ENCODE measurements at places on chromosomes 7 and 10.

- no peak overlapping the region for H3K4me3 ChIP-seq
- H3K27ac ChIP-seq: no peak overlapping the region
- no peaks in the 10 kb centered on the region for H3K27me3 ChIP-seq
These were observed 464.3 kb upstream of the ADARB2 start for GRCh38 chr10:2201534-2202099.

GRCh38 chr10:8874972-8875371 lies 820.5 kb downstream of the GATA3 start:
- H3K27me3 ChIP-seq: no peaks in the 10 kb centered on the region
- DNase-seq: no peak
- H3K4me1 ChIP-seq: no peaks in the 10 kb centered on the region

DNA sequence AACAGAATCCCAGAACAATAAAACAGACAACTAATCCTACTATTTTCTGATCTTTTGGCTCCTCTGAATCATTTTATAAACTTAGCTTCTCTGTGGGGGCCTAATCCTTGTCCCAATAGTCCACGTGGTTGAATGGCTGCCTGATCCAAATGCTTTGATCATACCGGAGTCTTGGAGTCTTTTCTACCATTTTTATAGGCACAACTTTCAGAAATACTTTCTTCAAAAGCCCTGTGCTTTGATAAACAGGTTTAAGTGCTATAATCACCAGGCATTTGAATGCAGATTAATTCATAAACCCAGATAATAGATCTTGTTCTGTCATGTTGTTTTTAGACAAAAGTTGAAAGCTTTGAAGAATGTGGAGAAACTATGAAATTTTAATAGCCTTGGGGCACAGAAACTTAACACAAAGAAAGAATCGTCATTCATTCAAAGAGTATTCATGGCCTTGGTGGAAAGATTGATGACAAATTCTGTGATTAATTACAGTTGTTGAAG lies 163.7 kb downstream of the AHR start:
- DNase-seq: no peak
- H3K36me3 ChIP-seq: peaks cover 9% of the 10 kb centered on the region
- H3K27ac ChIP-seq: no peak overlapping the region

GRCh38 chr10:102960157-102960556 lies 42.1 kb downstream of the CNNM2 start:
- DNase-seq: no peak
- H3K36me3 ChIP-seq: no peaks in the 10 kb centered on the region
- H3K27me3 ChIP-seq: no peaks in the 10 kb centered on the region
- no peak overlapping the region for H3K4me3 ChIP-seq

GRCh38 chr10:29616542-29616941 lies 18.2 kb downstream of the SVIL start:
- no peak for DNase-seq
- H3K27ac ChIP-seq: no peak overlapping the region
- peaks cover 7% of the 10 kb centered on the region for H3K36me3 ChIP-seq
- peaks cover 52% of the 10 kb centered on the region for H3K4me1 ChIP-seq
- H3K27me3 ChIP-seq: no peaks in the 10 kb centered on the region
- H3K4me3 ChIP-seq: no peak overlapping the region

DNA sequence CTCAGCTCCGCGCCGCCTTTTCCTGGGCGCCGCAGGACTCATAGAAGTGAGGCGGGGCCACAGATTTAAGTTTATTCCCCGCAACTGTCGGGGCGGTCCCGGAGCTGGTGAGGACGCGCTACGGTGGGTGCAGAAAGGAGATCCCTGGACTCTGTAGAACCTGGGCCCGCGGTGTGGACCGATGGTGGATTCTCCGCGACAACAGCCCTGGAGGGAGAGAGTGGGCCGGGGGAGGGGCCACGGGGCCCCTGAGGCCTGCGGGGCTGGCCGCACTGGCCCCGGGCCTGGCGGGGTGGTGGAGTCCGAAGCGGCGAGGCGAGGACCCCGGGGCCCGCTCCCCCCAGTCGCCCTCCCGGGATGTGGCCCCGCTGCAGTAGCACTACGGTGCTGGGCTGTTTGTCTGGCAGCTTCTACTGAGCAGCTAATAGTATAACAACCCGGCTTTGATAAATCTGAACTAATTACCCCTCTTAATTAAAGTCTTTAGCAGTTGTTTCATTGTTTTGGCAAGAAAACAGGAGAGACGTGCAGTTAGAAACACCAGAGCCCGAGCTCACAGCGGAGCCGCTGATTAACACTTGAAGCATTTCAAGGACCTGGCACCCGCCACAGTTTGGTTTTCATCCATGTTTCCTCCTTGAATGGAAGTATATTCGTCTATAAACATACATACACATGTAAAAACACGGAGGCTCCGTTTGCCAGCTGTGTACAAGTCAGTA lies 4.2 kb downstream of the FEZF1 start:
- H3K27me3 ChIP-seq: peaks cover 81% of the 10 kb centered on the region
- H3K36me3 ChIP-seq: no peaks in the 10 kb centered on the region
- no peak for DNase-seq
- no peak overlapping the region for H3K4me3 ChIP-seq
- no peak overlapping the region for H3K27ac ChIP-seq

- no peak overlapping the region for H3K27ac ChIP-seq
- H3K36me3 ChIP-seq: peaks cover 21% of the 10 kb centered on the region
- H3K27me3 ChIP-seq: no peaks in the 10 kb centered on the region
- no peak for DNase-seq
- no peak overlapping the region for H3K4me3 ChIP-seq
- no peaks in the 10 kb centered on the region for H3K4me1 ChIP-seq
These were observed 19.2 kb downstream of the ARMC10 start for GRCh38 chr7:103094102-103094501.

DNA sequence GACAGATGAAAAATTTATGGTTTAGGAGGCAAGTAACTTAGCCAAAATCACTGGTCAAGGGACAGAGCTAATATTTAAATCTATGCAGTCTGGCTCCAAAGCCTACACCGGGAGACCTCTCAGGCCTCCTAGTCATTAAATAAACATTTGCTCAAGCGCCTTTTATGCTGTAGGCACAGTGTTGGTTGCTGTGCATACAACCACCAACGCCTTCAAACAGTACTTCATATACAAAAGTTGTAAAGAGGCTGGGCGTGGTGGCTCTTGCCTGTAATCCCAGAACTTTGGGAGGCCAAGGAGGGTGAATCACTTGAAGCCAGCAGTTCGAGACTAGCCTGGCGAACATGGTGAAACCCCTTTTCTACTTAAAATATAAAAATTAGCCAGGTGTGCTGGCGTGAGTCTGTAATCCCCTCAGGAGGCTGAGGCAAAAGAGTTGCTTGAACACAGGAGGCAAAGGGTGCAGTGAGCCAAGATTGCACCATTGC lies 159.8 kb downstream of the MAGI2 start:
- H3K27me3 ChIP-seq: no peaks in the 10 kb centered on the region
- no peaks in the 10 kb centered on the region for H3K36me3 ChIP-seq
- peaks cover 24% of the 10 kb centered on the region for H3K4me1 ChIP-seq
- no peak overlapping the region for H3K4me3 ChIP-seq
- DNase-seq: no peak

DNA sequence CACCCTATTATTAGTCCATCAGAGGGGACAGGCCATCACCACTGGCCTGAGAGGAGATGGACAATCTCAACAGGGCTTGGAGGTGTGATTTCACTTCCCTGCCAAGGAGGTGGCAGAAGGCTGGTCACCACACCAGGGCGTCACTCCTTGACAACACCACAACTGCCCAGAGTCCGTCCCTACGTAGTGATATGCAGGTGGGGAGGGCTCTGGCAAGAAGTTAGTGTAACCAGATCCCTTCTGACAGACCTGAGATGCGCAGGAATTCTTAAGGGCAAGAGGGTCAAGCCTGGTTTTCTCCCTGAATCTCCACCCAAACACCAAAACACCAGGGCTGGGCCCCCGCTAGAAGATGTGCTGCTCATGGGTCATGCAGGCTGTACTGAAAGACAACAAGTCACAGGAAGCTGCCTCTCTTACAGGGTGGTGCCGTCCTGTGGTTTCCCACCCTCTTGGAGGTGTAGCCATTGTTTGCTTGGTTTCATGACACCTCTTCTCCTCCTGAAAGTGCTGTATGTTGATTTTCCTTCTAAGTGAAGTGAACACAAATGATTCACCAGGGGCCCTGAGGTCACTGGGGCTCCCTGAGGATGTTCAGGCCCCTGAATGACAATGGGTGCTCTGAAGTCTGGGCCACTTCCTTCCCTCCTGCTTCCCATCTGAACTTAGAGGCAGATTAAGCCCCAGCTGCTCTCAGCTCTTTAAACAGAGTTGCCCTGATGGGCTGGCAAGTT lies 27.1 kb downstream of the ATXN7L1 start:
- H3K36me3 ChIP-seq: peaks cover 7% of the 10 kb centered on the region
- DNase-seq: no peak
- H3K27me3 ChIP-seq: no peaks in the 10 kb centered on the region
- H3K4me1 ChIP-seq: peaks cover 14% of the 10 kb centered on the region

GRCh38 chr7:50336894-50337703 lies 32.6 kb downstream of the IKZF1 start:
- DNase-seq: no peak
- no peaks in the 10 kb centered on the region for H3K36me3 ChIP-seq
- no peaks in the 10 kb centered on the region for H3K4me1 ChIP-seq
- no peak overlapping the region for H3K4me3 ChIP-seq

- H3K27ac ChIP-seq: no peak overlapping the region
- no peaks in the 10 kb centered on the region for H3K4me1 ChIP-seq
- H3K4me3 ChIP-seq: no peak overlapping the region
- no peaks in the 10 kb centered on the region for H3K36me3 ChIP-seq
These were observed 49.9 kb upstream of the MGMT start for GRCh38 chr10:129416956-129417765.

DNA sequence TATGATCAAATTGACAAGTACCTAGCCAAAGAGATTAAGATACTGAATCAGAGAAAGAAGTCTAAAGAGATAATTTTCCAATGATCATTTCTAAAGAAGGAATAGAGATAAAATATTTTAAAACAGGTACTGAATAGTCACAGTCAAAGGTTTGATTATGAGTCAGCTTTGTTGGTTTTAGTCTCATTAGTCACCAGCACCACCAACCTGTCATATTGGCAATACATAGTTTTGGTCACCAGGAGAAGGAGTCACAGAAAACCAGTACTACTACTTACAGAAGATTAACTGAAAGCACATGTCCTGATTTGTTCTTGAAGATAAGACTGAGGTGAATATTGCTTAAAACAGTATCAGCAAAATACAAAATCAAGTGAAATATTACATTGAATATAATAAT lies 34.6 kb downstream of the ZEB1 start:
- DNase-seq: no peak
- no peaks in the 10 kb centered on the region for H3K27me3 ChIP-seq
- no peak overlapping the region for H3K27ac ChIP-seq
- H3K4me1 ChIP-seq: peaks cover 18% of the 10 kb centered on the region
- no peak overlapping the region for H3K4me3 ChIP-seq

DNA sequence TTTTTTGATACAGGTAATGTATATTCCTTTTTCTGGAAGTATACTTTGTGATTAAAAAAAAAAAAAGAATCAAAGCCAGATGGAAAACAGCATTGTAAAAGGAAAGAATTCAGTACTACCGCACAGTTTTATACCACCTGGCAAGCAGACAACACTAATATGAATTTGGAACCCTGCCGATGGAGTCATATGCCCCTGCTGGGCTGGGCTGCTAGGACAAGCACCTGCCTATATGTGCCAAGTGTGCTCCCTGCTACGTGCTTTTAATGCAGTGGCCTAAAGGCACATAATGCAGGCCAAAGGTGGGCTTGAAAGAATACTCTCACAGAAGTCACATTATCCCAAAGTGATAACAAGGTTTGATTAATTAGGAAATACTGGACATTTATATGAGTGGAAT lies 29.8 kb upstream of the WAC start:
- no peak overlapping the region for H3K4me3 ChIP-seq
- no peak overlapping the region for H3K27ac ChIP-seq
- DNase-seq: no peak
- H3K36me3 ChIP-seq: no peaks in the 10 kb centered on the region
- peaks cover 17% of the 10 kb centered on the region for H3K27me3 ChIP-seq

- no peaks in the 10 kb centered on the region for H3K27me3 ChIP-seq
- peak overlapping the region; percentile 81 for H3K27ac ChIP-seq
- H3K36me3 ChIP-seq: peaks cover 22% of the 10 kb centered on the region
- DNase-seq: no peak
These were observed 121.4 kb downstream of the TCF7L2 start for GRCh38 chr10:113071446-113071845.

DNA sequence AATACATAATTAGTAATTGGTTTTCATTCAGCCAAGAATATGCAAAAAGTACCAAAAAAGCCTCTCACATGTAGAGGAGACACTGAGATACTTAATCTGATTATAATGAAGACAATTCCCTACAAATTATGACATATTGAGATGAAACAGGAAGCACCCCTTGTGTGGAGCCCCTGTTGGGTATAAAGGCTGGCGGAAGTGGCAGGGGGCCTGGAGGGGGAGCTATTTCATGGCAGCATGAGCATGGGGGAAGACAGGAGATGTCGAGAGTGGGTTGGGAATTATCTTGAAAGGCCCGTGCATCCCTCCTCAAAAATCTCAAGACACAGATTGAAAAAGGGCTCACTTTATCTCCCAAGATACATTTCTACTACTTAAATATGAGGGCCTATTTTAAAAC lies 96.9 kb downstream of the PIP4K2A start:
- peak overlapping the region; percentile 19 for H3K27ac ChIP-seq
- no peak for DNase-seq
- H3K27me3 ChIP-seq: no peaks in the 10 kb centered on the region
- H3K36me3 ChIP-seq: peaks cover 7% of the 10 kb centered on the region

- no peak overlapping the region for H3K27ac ChIP-seq
- DNase-seq: no peak
- H3K4me3 ChIP-seq: no peak overlapping the region
- H3K27me3 ChIP-seq: peaks cover 20% of the 10 kb centered on the region
- H3K36me3 ChIP-seq: no peaks in the 10 kb centered on the region
These were observed 22.7 kb upstream of the ADCYAP1R1 start for GRCh38 chr7:31029251-31030042.

DNA sequence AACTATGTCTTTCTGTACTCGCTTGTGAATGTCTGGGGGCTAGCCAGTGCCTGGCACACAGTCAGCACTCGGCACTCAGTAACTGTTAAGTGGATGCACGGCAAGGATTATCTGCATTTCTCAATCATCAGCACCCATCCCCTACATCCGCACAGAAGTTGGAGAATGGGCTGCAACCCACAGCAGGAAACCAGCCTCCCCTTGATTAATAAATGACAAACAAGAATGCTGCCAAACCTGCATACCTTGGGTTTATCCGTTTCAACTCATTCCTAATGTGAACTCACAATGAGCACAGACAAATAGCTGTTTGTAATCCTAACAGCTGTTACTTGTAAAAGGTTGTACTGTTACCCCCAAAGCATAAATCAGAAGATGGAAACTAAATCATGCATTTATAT lies 28.9 kb downstream of the PPP1R3C start:
- H3K36me3 ChIP-seq: no peaks in the 10 kb centered on the region
- DNase-seq: no peak
- H3K27me3 ChIP-seq: no peaks in the 10 kb centered on the region
- H3K4me3 ChIP-seq: no peak overlapping the region
- H3K4me1 ChIP-seq: peaks cover 45% of the 10 kb centered on the region

GRCh38 chr10:130218936-130219335 lies 82.7 kb downstream of the GLRX3 start:
- DNase-seq: peak; percentile 73
- no peaks in the 10 kb centered on the region for H3K27me3 ChIP-seq
- peaks cover 2% of the 10 kb centered on the region for H3K36me3 ChIP-seq
- no peak overlapping the region for H3K4me3 ChIP-seq
- no peaks in the 10 kb centered on the region for H3K4me1 ChIP-seq
- H3K27ac ChIP-seq: no peak overlapping the region

- no peaks in the 10 kb centered on the region for H3K27me3 ChIP-seq
- peaks cover 46% of the 10 kb centered on the region for H3K4me1 ChIP-seq
- H3K4me3 ChIP-seq: peak within 1 kb of the TSS; percentile 96
- DNase-seq: peak; percentile 95
- H3K36me3 ChIP-seq: no peaks in the 10 kb centered on the region
These were observed at the start of gene IGF2BP3 for GRCh38 chr7:23470330-23471105. IGF2BP3 (minus strand) TSS chr7:23470491; CDS start chr7:23470110, 381 bp downstream.

Data from osteocyte (in vitro differentiated cells).